ENCODE measurements at places on chromosomes 12 and 14. TPM values are rescaled to one million over a fixed set of nuclear protein-coding genes. Genes with fewer than 3 reads are reported as not detected.

- no peak for DNase-seq
Measured at GRCh38 chr14:57244106-57244505, 24.6 kb downstream of the EXOC5 start.

The OLR1 gene
- 0.22 TPM for total RNA-seq

GRCh38 chr14:31068235-31068634 is 42.1 kb upstream of the STRN3 start:
- DNase-seq, result no peak

DNA sequence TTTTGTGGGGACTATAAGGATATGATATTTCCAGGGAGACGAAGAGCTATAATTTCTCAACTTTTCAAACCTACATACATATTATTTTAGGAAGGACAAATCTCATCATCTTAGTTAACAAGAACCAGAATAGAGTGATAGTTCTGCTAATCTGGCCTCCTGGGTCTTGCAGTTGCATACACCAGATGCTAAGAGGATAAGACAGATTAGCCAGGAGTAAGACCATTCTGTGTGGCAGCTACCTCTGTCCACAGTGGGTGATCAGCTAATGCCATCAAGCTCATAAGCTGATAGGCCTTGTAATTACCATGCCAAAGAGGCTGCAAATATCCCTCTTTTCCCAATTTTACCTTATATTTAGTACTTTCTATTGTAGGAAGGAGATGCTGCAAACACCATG is 776.8 kb downstream of the NRXN3 start:
- DNase-seq, result no peak

GRCh38 chr14:55333711-55334485 is 62.7 kb downstream of the FBXO34 start:
- no peak for DNase-seq

- peak; percentile 90 for DNase-seq
Measured at GRCh38 chr12:104604995-104605675, 148.4 kb downstream of the CHST11 start.

DNA sequence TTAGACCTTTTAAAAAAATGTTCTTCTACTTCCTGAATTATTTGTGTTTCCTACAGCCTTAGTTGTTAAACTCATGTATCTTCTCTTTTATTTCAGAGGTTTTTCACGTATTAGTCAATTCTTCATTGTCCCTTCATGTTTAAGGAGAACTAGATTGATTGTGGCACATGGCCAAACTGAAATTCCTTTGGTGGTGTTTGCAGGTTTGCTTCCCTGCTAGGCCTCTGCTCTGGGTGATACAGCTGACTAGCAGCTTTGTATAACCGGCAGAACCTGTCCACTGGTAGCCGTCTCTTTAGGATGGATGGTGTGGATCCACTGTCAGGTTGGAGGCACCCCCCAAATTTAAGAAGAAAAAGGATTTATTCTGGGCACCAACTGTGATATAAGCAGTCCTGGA is 262.1 kb downstream of the FBXL14 start:
- no peak for DNase-seq

- DNase-seq, result no peak
Measured at GRCh38 chr12:103128862-103129501, 171.5 kb downstream of the ASCL1 start.

DNA sequence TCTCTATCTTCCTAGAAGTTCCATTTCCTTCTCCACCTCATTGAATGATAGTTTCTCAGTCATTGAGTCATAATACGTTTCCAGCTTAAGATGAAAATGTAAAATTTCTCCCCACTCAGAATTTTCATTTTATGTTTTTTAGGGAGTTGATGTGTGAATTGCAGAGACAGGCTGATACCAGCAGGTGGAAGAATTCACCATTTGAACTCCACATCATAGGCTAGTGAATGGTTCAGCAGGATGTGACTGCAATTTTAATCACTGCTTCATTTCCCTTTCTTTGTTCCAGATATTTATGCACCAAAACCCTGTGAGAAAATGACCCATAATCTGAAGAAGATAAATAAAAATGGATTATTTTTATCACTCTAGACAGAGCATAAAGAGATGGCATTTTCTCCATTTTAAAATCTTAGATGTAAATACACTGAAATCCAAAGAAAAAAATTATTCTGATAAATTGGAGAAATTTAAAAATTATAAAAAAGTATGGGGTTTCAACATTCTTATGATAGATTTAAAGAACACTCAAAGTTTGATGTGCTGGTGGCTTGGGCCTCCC is 10.6 kb upstream of the PYGL start:
- DNase-seq, result no peak

- DNase-seq, result no peak
Measured at GRCh38 chr12:98719515-98720504, 74.7 kb downstream of the APAF1 start.

DNA sequence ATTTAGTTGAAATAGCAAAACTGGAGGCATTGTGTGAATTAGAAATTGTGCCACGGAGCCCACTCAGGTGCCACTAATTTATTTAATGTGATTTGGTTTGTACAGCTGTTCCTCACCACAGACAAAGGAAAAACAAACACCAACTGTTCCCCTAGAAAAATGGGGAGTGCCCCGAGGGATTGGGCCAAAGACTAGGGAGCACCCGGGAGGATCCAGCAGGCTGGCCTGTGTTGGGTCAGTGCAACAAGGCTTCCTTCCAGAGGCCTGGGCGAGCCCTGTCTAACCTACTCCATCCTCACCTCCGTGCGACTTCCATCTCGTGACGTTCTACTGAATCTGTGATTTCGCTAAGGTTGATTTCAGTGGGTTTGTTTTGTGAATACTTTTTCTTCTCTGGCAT is 206.2 kb downstream of the CHST11 start:
- no peak for DNase-seq

The KRT78 gene
- total RNA-seq, result not detected

- DNase-seq, result no peak
Measured at GRCh38 chr12:120276734-120277133, 11.2 kb upstream of the PXN start.

DNA sequence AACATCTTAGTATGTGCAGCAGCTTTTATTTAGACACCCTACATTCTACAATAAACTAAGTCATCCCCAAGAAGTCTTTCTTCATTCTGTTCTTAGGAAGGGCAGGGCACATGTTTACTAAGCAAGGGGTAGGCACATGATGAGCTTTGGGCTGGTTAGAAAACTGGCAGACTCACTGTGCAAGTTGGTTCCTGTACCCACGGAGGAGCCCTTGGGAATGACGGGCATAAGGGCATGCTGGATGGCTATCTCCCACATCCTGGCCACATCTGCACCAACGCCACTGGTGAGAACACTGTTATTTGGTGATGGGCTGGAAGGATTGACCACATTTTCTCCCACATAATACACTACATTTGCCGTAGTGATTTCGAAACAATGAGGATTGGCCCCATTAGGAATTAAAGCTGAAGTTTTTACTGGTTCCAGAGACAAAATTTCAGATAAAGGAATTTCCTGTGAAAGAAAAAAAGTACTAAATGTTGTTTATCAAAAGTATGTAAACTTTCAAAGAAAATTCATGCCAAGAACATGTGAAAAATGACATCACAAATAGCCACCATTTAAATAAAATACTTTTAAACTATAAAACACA is 297.0 kb downstream of the PRKD1 start:
- no peak for DNase-seq

The SSPN gene
- 4.0 TPM for total RNA-seq

GRCh38 chr14:61591862-61592261 is 103.5 kb upstream of the HIF1A start:
- no peak for DNase-seq

- DNase-seq, result no peak
Measured at GRCh38 chr14:90304502-90304901, 27.2 kb downstream of the NRDE2 start.

DNA sequence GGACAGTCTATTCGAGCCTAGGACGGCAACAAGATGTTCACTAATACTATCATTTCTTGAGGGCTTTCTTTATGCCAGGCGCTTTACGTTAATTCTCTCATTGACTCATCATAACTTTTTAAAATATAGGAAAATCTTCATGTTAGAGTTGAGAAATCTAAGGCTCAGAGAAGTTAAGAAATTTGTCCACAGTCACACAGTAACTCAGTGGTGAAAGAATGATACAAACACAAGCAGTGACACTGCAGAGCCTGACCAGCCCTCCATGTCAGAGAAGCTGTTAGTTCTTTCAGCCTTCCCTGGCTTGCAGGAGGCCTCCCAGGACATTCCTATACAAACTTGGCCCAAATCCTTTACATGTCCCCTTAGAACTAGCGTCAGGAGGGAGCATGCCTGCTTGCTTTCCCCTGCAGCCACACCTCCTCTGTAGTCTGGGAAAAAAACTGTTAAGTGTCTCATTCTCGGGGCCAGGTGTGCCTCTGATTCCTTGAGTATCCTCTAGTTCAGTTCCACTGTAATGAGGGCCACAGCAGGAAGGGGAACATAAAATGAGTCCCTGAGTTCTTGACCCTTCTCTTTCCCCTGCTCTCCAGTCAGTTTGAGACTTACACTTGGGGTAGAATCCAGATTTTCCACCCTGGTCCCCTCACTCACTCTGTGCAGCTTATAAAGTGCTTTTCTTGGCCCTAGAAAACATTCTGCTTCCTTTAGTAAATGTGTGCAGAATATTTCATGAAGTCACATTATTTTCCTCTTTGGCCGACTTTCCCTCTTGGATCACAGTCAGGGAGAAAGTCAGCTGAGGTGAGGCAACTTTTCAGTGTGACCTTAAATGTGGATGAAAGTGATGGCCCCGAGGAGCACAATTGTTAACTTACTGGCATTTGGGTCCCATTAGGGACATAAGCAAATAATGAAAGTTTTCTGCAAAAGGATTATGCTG is 152.2 kb upstream of the HIF1A start:
- DNase-seq, result peak; percentile 39

The SERPINA12 gene
- not detected for total RNA-seq

The RAD51AP1 gene
- 76.0 TPM for total RNA-seq

DNA sequence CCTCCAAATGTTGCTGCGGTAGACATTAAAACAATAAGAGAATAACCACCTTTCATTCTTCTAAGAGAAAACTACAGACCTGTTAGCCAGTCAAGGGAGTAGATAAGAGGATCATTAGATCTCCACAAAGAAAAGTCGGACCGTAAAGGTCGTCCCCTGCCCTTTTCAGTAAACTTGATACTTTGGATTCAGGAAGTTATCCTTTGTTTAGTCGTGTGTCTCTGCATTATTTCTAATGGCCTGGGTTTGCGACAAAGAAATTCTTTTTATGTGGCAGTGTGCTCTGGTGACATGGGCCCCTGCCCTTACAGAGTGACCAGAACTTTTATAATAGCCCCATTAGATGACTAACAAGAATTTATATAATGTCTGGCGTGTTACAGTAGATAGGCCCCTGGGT is 44.6 kb upstream of the EVL start:
- no peak for DNase-seq
